ENCODE measurements at places on chromosomes 4 and X. TPM values are rescaled to one million over a fixed set of nuclear protein-coding genes. Genes with fewer than 3 reads are reported as not detected.

Gene POF1B
- not detected for total RNA-seq

Gene SPACA5
- total RNA-seq = not detected

Gene ZFP92
- total RNA-seq = 1.5 TPM

Gene SHROOM3
- total RNA-seq = not detected

Gene FRMD7
- not detected for total RNA-seq

Gene ARMCX4
- 1.5 TPM for total RNA-seq

Gene ADH1B
- total RNA-seq = not detected

Gene SSX3
- not detected for total RNA-seq

Gene MAGED4B
- total RNA-seq = 3.1 TPM

Gene TRIM60
- not detected for total RNA-seq

Gene MAGEA11
- not detected for total RNA-seq

Gene TGIF2LX
- total RNA-seq = not detected

Gene P2RY10
- total RNA-seq = 48.8 TPM

Gene RBM46
- total RNA-seq = not detected

Gene SLC6A8
- 0.82 TPM for total RNA-seq

Gene PDCL2
- total RNA-seq = not detected

Gene ZCCHC12
- total RNA-seq = not detected

Gene GDPD2
- total RNA-seq = 0.63 TPM

Gene BTK
- total RNA-seq = 0.23 TPM

Gene ENOX2
- 14.2 TPM for total RNA-seq

Gene AWAT2
- total RNA-seq = not detected

Gene SHOX
- total RNA-seq = not detected

Gene REELD1
- total RNA-seq = not detected

Gene STATH
- total RNA-seq = not detected

Gene NWD2
- not detected for total RNA-seq

Gene GSX2
- total RNA-seq = not detected

Gene REPS2
- not detected for total RNA-seq

Gene MAOA
- not detected for total RNA-seq

Gene VEGFD
- total RNA-seq = not detected

Gene MXRA5
- total RNA-seq = not detected

Gene VGLL1
- not detected for total RNA-seq

Gene VSIG1
- total RNA-seq = 0.60 TPM

Gene TLR2
- total RNA-seq = 1.6 TPM

Gene HDX
- 1.6 TPM for total RNA-seq

Gene MAGEC3
- not detected for total RNA-seq

Gene QRFPR
- not detected for total RNA-seq

Gene RIPPLY1
- not detected for total RNA-seq

Gene MTNR1A
- total RNA-seq = not detected

Gene SPATA4
- total RNA-seq = not detected

Gene HSD17B13
- total RNA-seq = 0.16 TPM

Gene KCND1
- 3.5 TPM for total RNA-seq

Gene SLC34A2
- total RNA-seq = not detected

Gene SAGE1
- total RNA-seq = not detected

Gene CXCL5
- not detected for total RNA-seq

Gene CXorf51B
- not detected for total RNA-seq

Gene EDA2R
- total RNA-seq = 2.9 TPM

Gene PUDP
- total RNA-seq = 16.6 TPM

Gene TEX13C
- not detected for total RNA-seq

Gene SLC4A4
- 4.6 TPM for total RNA-seq

Gene AFF2
- total RNA-seq = 0.13 TPM

Gene KLHL2
- 32.9 TPM for total RNA-seq

All from activated CD8-positive, alpha-beta T cell treated with anti-CD3 and anti-CD28 coated beads, Interleukin-2, amount 10 ng/mL, durations not matched to agents 7 days and 5 days (primary cell).